ENCODE measurements at places on chromosomes 1 and 21.

- DNase-seq = no peak
Observed at GRCh38 chr1:70864302-70864701, 183.3 kb downstream of the PTGER3 start.

DNA sequence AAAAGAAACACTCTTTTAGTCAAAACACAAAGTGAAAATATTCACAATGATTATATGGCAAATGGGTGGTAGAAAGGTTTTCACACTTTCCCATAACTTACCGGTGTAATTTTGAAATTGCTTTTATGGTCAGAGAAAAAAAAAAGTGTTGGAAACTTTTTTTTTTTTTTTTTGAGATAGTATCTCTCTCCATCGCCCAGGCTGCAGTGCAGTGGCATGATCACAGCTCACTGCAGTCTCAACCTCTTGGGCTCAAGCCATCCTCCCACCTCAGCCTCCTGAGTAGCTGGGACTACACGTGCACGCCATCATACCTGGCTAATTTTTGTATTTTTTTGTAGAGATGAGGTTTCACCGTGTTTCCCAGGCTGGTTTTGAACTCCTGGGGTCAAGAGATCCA lies 3.3 kb downstream of the IFNGR2 start:
- DNase-seq = no peak

- no peak for DNase-seq
Observed at GRCh38 chr21:45545691-45546531, 3.7 kb upstream of the SLC19A1 start.

GRCh38 chr1:10789047-10789791 lies 7.2 kb downstream of the CASZ1 start:
- no peak for DNase-seq

DNA sequence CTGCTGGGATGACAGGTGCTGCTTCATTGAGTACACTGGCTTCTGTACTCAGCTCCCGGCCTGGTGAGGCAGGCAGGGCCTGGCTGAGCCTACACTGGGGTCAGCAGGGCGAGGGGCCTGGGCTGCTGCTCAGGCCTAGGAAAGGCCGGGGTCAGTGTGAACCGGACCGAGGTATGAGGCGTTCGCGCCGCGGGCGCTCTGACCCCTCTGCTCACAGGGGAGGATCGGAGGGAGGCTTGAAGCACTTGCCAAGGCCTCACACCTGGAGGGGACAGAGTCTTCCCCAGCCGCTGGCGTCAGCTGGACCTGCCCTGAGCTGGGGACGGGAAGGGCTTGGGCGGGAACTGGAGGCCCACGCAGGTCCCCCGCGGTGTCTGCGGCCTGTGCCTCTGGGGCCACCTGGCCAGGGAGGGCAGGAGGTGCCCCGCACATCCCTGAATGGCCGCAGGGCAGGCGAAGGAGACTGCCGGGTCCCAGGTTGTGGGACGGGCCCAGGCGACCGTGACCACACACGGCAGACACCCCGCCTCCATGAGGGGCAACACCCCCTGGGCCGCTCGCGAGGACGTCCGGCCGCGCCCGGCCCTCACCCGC lies 466 bp downstream of the PEX10 start:
- no peak for DNase-seq

DNA sequence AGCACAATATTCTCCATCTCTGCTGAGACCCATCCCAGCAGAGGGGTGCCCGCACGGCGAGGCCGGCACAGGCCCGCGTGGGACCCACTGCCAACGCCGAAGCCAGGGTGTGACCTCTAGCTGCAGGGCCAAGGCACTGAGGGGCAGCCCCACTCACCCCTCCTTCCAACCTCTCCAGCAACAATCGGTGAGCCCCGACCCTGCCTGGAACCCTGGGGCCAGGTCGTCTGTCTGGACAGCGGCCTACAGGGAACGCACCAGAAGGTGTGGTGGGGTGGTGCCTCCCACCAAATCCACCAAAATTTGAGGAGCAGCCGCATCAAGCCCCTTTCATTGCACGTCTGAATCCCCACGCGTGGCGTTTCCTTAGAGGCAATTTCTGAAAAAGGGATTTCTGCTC lies 63.0 kb upstream of the ADARB1 start:
- no peak for DNase-seq

DNA sequence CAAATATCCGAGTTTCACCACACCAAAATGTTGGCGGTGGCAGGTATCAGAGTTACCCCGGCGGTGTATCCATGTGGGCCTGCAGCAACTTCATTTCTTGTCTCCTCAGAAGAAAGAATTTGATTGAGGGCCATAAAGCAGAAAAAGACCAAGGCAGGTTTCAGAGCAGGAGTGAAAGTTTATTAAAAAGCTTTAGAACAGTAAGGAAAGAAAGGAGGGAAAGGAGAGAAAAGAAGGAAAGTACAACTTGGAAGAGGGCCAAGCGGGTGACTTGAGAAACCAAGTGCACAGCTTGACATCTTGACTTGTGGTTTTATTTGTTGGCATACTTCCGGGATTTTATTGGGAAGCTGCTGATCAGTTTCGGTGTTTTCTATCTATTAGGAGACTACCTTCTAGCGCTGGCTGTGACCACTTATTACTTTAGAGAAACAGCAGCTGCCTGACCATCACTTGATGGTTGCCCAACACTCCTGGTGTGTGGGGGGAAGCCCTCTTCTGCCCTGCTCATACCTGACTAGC lies 75.5 kb upstream of the RAB3GAP2 start:
- DNase-seq = no peak

- no peak for DNase-seq
Observed at GRCh38 chr1:18204575-18204974, 97.0 kb downstream of the IGSF21 start.

- no peak for DNase-seq
Observed at GRCh38 chr1:212007886-212008285, 27.5 kb downstream of the INTS7 start.

DNA sequence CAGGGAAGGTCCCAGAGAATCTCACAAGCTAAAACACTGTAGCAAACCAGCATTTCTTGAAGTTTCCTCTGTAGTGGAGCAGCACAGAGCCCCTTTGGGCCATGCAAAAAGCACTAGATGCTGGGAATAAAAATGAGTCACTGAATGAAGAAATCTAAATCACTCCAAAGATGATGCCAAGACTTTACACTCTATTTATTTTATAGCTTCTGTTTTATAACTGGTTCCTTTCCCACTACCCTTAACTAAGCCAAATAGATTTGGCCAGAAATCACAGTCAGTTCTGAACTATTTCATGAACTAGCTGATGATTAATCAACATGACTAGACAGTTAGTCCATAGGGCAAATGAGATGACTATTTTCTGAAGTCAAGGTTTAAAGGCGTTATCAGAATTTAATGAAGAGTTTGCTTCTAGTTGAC lies 89.5 kb downstream of the SCMH1 start:
- no peak for DNase-seq

GRCh38 chr1:248798791-248799190 lies 26.9 kb downstream of the SH3BP5L start:
- DNase-seq = no peak

- no peak for DNase-seq
Observed at GRCh38 chr1:6703016-6703415, 1.4 kb upstream of the DNAJC11 start.

GRCh38 chr1:224151117-224151516 lies 31.9 kb upstream of the DEGS1 start:
- no peak for DNase-seq

- no peak for DNase-seq
Observed at GRCh38 chr1:23434260-23434775, 9.8 kb upstream of the TCEA3 start.
